ENCODE measurements at places on chromosomes 6 and 20.

- no peak for DNase-seq
Observed at GRCh38 chr6:163420289-163420614, 5.7 kb downstream of the QKI start.

DNA sequence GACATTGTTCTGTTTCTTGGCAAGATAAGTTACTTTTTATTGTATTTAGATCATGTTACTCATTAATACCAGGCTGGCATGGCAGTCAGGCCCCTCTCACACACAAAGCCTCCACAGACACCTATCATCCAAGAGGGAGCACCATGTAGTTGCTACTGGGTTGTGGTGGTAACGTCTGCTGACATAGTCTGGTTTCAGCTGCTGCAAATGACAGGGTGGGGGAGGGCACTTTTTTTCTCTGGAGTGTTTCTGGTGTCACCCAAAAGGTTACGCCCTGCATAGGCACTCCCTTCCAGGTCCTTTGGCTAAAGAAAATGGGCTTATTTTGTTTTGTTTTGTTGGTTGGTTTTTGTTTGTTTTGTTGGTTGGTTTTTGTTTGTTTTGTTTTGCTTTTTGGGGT, 236.4 kb upstream of the RIMS1 start:
- no peak for DNase-seq

GRCh38 chr20:39188266-39188765, 226.2 kb downstream of the DHX35 start:
- no peak for DNase-seq

DNA sequence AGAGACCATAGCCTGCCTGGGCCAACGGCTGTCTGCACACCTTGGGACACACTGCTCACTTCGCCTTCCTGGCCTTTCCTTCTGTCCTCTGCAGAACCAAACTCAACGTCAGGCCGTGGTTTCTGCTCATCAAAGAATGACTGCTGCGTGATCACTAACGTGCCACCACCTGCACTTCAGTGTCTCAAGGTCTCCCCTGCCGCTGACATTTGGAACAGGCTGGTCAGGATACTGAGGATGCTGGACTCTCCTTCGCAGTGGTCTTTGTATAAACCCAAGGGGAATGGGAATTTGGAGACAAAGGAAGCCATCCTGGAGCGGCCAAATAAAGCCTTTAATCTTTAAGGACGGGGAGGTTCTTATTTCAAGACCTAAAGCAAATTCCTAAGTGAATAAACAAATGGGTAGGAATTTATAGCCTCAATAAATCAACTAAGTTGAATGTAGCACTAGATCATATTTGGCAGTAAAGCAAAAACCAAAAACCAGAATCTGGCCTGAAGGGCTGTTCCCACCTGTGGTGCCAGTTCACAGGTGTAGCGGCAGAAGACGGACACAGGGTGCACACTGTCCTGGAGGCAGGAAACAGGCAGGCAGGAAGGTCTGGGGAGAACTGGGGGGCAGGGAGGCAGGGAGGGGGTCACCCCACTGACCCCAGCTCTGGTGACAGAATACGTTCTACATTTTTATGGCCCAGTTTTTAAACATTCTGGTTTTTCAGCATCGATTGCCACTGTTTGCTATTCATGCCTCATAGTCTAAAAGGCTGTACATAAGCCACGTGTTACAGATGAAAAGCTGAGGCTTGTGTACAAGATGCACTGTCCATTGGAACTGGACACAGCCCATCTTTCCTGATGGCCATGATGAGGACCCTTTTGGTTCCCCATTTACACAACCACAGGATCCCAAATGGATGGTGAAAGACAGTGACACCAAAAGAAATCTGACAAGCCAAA, 36.6 kb downstream of the ABHD12 start:
- no peak for DNase-seq

GRCh38 chr6:144181639-144182038, 31.3 kb downstream of the STX11 start:
- no peak for DNase-seq

GRCh38 chr20:2320813-2321658, 25.2 kb downstream of the TGM3 start:
- no peak for DNase-seq

- no peak for DNase-seq
Observed at GRCh38 chr20:44704551-44704971, 10.6 kb upstream of the CCN5 start.

GRCh38 chr20:48604936-48605335, 222.9 kb downstream of the PREX1 start:
- no peak for DNase-seq

GRCh38 chr6:57254055-57254717, 32.1 kb upstream of the RAB23 start:
- DNase-seq = no peak

DNA sequence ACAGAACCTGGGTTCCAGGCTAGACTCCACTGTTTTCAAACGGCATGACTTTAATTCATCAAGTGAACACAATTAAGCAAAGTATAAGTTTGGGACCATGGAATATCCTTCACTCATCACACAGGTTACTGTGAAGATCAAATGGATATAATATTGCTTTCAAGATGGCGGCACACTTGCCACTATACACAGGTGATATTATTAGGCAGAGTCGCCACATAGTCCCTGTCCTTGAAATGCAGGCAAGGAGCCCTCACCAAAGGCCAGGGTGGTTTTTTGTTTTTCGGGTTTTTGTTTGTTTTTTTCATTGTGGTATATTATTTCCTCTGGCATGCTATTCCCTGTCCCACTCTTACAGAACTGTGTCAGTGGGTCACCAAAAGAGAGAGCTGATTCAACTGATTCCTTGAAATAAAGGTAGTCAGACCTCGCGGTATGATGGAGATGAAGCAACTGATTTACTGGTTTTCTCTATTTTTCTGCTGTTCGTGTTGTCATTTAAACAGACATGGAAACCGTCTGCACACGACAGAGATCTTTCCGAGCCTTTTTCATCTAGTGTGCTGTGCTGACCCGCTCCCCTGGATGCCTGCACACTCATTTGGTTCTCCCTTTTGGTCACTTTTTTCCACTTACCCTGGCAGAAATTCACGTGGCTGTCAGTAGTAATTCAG, 29.7 kb downstream of the MYB start:
- no peak for DNase-seq

- DNase-seq = no peak
Observed at GRCh38 chr20:20699144-20699543, 13.3 kb downstream of the RALGAPA2 start.

- DNase-seq = no peak
Observed at GRCh38 chr6:15305496-15305895, 59.6 kb downstream of the JARID2 start.

- no peak for DNase-seq
Observed at GRCh38 chr6:160141001-160141726, 19.5 kb downstream of the SLC22A1 start.

DNA sequence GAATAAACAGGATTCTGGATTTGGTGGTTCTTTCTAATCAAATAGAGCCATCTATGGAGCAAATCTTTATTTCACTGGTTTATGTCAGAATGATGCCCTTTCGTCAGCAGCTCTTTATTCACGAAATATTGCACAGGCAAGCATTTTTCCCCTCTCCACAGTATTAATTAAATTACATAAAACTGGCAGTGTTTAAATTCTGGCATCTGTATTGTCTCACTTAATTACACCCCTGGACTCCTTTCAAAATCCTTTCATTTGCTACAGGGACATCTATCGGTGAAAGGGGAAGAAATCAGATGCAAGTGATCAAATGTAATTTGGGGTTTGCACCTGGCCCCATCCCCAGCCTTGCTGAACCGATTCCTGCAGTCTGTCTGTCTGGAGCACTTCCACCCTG, 801.9 kb downstream of the QKI start:
- no peak for DNase-seq

GRCh38 chr6:1789092-1789491, 179.4 kb downstream of the FOXC1 start:
- DNase-seq = no peak

DNA sequence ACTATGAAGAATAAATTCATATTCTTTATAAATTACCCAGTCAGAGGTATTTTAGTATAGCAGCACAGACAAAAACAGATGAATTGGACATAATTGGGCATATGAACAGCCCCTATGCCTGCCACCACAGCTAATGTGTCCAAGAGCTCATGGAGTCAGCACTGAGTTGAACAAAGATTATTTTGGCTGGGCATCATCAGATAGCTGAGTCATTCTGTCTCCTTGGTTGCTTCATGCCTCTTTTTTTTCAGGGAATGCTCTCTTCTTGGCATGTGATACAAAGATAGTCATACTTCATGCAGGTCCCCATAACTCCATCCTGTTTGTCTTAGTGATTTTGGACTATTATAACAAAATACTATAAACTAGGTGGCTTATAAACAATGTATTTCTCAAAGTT, 275.6 kb downstream of the TENT5A start:
- DNase-seq = no peak

- DNase-seq = no peak
Observed at GRCh38 chr20:36086767-36087166, 67.8 kb upstream of the EPB41L1 start.

GRCh38 chr20:14189794-14190402, 147.5 kb downstream of the FLRT3 start:
- no peak for DNase-seq

DNA sequence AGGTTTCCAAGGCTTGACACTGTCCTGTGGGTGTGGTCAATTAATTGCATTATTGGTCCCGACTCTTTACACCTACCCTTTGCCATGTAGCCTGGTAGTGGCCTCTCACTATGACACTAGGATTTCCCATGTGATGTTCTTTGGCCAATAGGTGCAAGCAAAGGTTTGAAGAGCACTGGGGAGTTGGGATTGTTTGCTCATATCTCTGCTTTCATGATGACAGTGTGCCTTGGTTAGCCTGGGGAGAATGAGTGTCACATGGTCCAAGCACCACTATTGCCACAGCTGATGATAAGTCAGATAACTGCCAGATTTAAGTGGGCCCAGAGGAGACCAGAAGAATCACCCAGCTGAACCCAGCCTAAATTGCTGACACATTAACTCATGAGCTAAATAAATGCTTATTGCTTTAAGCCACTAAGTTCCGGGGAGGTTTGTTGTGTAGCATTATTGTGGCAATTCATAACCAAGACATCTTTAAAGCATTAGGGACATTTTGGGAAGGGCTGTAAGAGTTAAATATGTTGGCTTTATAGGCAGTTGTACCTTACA, 17.2 kb upstream of the SCP2D1 start:
- DNase-seq = no peak

DNA sequence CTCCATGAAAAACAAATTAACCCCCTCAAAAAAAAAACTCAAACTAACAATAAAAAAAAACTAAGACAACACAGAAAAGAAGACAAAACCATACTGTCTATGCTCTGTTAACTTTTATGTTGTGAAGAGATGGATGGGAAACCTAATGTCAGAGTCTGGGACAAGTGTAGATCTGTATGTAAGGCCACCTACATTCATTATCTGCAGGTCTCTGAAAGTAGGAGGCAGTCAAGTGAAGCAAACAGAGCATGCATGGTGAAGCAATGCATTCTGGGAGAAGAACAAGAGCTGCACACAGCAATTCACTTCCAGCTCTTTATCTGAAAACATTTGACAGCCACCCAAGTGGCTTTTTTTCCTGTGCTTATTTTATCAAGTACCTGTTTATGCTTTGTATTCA, 452.0 kb downstream of the EPHA7 start:
- no peak for DNase-seq

DNA sequence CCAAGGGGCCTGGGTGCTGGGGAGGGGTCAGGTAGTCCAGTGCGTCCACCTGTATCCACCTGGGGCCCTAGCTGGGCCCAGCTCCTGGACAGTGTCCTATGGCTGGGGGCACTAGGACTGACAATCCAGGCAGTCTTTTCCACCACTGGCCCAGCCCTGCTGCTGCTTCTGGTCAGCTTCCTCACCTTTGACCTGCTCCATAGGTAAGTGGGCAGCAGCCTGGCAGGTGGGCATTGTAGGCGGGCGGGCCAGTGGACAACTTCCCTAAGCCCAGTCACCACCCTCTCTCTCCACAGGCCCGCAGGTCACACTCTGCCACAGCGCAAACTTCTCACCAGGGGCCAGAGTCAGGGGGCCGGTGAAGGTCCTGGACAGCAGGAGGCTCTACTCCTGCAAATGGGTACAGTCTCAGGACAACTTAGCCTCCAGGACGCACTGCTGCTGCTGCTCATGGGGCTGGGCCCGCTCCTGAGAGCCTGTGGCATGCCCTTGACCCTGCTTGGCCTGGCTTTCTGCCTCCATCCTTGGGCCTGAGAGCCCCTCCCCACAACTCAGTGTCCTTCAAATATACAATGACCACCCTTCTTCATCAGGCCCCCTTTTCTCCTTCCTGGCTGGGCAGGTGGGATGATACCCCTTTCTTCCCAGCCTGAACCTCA, 584 bp downstream of the C20orf141 start:
- DNase-seq = no peak

GRCh38 chr6:41208439-41209106, 7.6 kb upstream of the TREML2 start:
- no peak for DNase-seq

DNA sequence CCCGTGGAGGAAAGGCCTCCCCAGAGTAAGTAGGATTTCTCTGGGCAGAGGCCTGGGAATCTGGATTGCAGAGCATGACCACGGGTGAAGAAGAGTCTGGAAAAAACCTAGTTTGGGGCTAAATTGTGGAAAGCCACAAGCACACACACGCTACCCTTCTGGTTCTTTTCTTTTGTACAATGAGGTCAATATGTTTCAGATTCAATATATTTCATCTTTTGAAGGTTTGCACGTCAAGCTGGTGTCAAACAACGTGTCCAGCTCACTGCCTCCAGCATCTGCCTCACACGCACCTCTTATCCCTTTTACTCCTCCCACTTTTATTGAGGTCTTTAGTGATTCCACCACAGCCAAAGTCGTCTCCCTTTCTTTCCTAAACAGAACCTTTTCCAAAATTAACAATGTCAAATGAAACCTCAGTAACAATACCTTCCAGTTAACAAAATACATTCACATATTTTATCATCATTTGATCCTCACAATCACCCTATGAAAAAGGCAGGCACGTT, 773 bp upstream of the EPB41L2 start:
- no peak for DNase-seq

- DNase-seq = no peak
Observed at GRCh38 chr6:56348578-56348977, 101.2 kb upstream of the COL21A1 start.

GRCh38 chr20:5714261-5715041, 35.8 kb upstream of the SHLD1 start:
- no peak for DNase-seq

DNA sequence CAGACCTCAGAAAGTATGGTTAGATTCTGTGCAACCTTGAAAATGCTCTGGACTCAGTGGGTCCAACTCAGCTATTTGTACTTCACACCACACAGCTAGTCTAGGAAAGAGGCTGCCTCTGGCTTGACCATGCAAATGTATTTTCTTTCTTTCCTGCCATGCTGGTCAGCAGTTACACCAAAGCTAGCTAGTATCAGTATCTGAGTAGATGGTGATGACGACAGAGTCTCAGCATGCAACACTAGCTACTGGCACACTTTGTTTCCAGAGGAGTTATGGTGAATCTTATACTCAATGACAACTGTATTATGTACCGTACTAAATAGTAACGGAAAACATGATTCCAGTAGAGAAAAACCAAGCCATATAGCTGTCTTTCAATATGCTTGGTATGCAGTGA, 96.6 kb upstream of the POPDC3 start:
- no peak for DNase-seq

- no peak for DNase-seq
Observed at GRCh38 chr6:5552243-5552642, 290.9 kb downstream of the FARS2 start.

- no peak for DNase-seq
Observed at GRCh38 chr6:122953766-122954165, 42.3 kb upstream of the CLVS2 start.
